H54 (cell line): ENCODE measurements at places on chromosomes 7 and 10.

DNA sequence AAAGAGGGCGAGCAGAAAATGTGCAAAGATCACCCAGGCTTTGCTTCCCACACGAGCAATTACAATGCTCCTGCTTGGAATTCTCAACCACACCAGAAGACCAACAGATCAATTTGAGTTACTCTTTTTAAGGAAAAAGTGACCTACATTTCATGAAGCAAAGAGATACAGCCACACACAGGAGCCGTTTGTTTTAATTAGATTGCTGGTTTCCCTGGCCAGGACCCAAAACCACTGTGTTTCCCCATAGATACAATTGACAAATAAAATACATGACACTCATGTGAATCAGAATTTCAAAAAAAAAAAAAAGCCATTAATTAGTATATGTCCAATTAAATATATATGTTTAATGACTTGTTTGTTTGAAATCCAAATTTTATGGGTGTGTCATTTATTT is 458.3 kb downstream of the PLXDC2 start:
- DNase-seq = no peak

GRCh38 chr10:78532480-78533042 is 498.9 kb downstream of the RPS24 start:
- no peak for DNase-seq

GRCh38 chr7:48497521-48497920 is 326.3 kb downstream of the ABCA13 start:
- DNase-seq = no peak

GRCh38 chr7:5750031-5750653 is 31.3 kb downstream of the RNF216 start:
- DNase-seq = no peak

GRCh38 chr10:23367896-23368595 is 23.4 kb upstream of the C10orf67 start:
- DNase-seq = no peak

GRCh38 chr7:148514236-148514635 is 76.3 kb upstream of the C7orf33 start:
- DNase-seq = no peak
